Fibroblast of lung (primary cell): ENCODE measurements at places on chromosomes 5 and 9. TPM values are rescaled to one million over a fixed set of nuclear protein-coding genes. Genes with fewer than 3 reads are reported as not detected.

Gene ADAMTS13
- polyA plus RNA-seq, result 0.45 and 0.78 TPM in 2 replicates

Gene PROB1
- polyA plus RNA-seq, result 0.34 and 0.43 TPM in 2 replicates

Gene CDHR2
- not detected in 2 replicates for polyA plus RNA-seq

Gene IL9
- polyA plus RNA-seq, result not detected in 2 replicates

Gene IFNA10
- polyA plus RNA-seq, result not detected in 2 replicates

Gene MAP1B
- polyA plus RNA-seq, result 84.4 and 109 TPM in 2 replicates

Gene DBH
- not detected in 2 replicates for polyA plus RNA-seq

DNA sequence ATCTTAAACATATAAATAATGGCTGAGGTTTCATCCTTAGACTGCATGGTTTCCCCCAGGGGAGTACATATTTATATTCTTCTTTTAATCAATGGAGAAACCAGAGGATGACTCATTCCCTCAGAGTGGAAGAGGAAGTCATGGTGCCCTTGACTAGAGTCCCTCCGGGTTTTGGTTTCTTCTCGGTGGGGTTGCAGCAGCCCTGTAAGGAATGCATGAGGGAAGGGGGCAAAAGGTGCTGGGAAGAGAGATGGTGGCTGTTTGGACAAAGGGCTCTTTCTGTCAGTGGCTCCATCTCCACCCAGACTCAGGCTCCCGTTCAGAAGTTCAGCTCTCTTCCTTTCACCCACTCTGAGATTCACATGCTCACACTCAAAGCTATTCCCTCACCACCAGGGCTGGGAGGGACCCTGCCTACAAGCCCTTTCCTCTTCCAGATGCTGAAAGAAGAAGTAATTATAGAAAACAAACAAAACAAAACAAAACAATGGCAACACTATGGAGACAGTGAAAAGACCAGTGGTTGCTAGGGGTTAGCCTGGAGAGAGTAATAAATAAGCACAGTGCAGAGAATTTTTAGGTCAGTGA lies 129.8 kb upstream of the IL12B start:
- no peak overlapping the region for H3K4me3 ChIP-seq
- peaks cover 20% of the 10 kb centered on the region for H3K4me1 ChIP-seq
- peak; percentile 20 for DNase-seq
- H3K36me3 ChIP-seq, result no peaks in the 10 kb centered on the region

DNA sequence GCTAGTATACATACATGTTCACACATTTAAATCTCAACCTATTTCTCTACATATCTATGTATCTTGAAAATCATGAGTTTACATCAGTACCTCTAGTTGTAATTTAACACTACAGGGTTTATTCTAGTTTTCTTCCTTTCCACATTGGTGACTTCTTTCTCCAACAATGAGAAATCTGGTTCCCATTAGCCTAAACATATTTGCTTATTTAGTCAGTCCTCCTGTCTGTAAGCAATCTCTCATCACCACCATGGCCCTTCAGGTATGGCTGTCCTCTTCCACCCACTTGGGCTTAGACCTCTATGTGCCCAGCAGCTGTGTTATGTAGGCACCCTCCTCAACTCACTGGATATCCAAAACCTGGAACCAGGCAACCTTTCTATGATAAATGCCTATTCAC lies 8.0 kb upstream of the SPATA31D1 start:
- H3K27ac ChIP-seq, result no peak overlapping the region
- no peaks in the 10 kb centered on the region for H3K4me1 ChIP-seq

DNA sequence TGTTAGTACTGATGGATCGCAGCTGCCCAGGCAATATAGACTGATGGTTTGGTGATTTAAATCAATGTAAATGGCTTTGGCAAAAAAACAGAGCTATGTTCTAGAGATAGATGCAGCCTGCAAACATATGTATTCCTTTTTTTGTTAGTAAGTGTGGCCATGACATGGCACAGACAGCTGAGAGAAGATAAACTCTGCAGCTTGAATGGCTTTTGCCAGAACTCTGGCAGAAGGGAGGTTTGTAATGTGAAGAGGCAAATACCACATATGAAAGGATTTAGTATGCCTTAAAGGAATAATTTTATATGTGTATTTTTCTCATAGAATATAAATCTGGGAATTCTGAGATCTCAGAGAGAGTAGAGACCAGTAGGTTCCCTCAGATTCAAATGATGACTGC lies 340.2 kb upstream of the DMAC1 start:
- DNase-seq, result no peak
- H3K27ac ChIP-seq, result no peak overlapping the region
- no peak overlapping the region for H3K4me3 ChIP-seq
- H3K36me3 ChIP-seq, result no peaks in the 10 kb centered on the region
- H3K4me1 ChIP-seq, result no peaks in the 10 kb centered on the region
- H3K27me3 ChIP-seq, result no peaks in the 10 kb centered on the region

DNA sequence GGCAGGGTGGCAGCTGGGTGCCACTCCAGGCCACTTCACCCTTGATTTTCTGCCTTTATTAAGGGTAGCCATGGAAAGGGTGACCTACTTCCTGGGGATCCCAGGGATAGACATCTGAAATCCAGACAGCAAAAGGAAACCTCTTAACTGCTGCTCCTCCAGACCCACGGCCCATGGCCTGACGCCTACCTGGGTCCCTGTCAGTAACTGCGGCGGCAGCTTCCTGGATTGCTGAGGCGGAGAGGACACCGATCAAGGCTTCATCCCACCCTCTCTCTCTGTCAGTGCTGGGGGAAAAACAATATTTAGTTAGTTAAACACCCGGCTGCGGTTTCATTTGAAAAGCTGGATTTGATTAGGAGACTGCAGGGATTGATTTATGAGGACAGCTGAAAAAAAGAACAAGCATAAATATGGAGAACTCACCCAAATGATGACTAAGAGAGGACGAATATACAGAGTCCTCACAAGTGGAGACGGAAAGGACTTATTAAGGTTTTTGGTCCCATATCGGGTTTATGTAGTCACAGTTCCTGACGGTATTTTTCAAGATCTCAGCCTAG lies 158.7 kb upstream of the KLF4 start:
- H3K27ac ChIP-seq, result no peak overlapping the region
- peak; percentile 36 for DNase-seq
- no peaks in the 10 kb centered on the region for H3K36me3 ChIP-seq
- no peaks in the 10 kb centered on the region for H3K4me1 ChIP-seq
- no peak overlapping the region for H3K4me3 ChIP-seq
- H3K27me3 ChIP-seq, result no peaks in the 10 kb centered on the region

DNA sequence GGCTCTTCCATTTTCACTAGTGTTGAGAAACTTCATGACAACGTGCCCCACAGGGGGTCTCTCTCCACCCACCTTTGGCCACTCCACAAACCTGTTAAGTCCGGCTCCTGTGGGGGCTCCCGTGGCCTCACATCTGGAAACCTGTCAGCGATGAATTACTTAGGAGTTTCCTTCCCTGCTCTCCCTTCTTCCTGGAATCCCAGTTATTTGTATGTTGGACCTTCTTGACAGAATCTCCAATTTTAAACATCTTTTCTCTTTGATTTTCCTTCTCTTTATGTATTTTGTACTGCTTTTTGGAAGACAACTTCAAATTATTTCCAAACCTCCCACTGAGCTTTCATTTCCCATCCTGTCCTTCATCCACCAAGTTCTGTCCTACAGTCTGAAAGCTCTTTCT lies 55.1 kb upstream of the NRARP start:
- no peak overlapping the region for H3K27ac ChIP-seq
- no peaks in the 10 kb centered on the region for H3K27me3 ChIP-seq
- peak; percentile 18 for DNase-seq
- no peaks in the 10 kb centered on the region for H3K36me3 ChIP-seq
- no peak overlapping the region for H3K4me3 ChIP-seq

- H3K27ac ChIP-seq, result no peak overlapping the region
- no peak overlapping the region for H3K4me3 ChIP-seq
- H3K36me3 ChIP-seq, result no peaks in the 10 kb centered on the region
- no peaks in the 10 kb centered on the region for H3K4me1 ChIP-seq
- no peaks in the 10 kb centered on the region for H3K27me3 ChIP-seq
Measured at GRCh38 chr5:85921590-85921989, 696.2 kb upstream of the COX7C start.

GRCh38 chr5:84118551-84118950 lies 266.1 kb downstream of the EDIL3 start:
- no peaks in the 10 kb centered on the region for H3K27me3 ChIP-seq
- no peak overlapping the region for H3K4me3 ChIP-seq
- H3K27ac ChIP-seq, result no peak overlapping the region
